ENCODE measurements at places on chromosomes 5 and 9. TPM values are rescaled to one million over a fixed set of nuclear protein-coding genes. Genes with fewer than 3 reads are reported as not detected.

CCIN gene
- not detected for total RNA-seq

ANXA2R gene
- total RNA-seq = 0.41 TPM

C1QTNF3 gene
- 12.6 TPM for total RNA-seq

AFAP1L1 gene
- total RNA-seq = 4.9 TPM

PCDHA9 gene
- 9.8 TPM for total RNA-seq

THBS4 gene
- 2.0 TPM for total RNA-seq

WDR38 gene
- total RNA-seq = not detected

PLK2 gene
- 1,139 TPM for total RNA-seq

ADGRD2 gene
- not detected for total RNA-seq

TYRP1 gene
- total RNA-seq = 2.4 TPM

LAMC3 gene
- total RNA-seq = 2.4 TPM

MLANA gene
- total RNA-seq = not detected

SCGB3A2 gene
- total RNA-seq = not detected
